Posterior cingulate gyrus (tissue), 11 donors: ENCODE measurements at places on chromosomes 4 and X.
A peak's percentile ranks its signal among the peaks of the same experiment; 100 is the strongest.

DNA sequence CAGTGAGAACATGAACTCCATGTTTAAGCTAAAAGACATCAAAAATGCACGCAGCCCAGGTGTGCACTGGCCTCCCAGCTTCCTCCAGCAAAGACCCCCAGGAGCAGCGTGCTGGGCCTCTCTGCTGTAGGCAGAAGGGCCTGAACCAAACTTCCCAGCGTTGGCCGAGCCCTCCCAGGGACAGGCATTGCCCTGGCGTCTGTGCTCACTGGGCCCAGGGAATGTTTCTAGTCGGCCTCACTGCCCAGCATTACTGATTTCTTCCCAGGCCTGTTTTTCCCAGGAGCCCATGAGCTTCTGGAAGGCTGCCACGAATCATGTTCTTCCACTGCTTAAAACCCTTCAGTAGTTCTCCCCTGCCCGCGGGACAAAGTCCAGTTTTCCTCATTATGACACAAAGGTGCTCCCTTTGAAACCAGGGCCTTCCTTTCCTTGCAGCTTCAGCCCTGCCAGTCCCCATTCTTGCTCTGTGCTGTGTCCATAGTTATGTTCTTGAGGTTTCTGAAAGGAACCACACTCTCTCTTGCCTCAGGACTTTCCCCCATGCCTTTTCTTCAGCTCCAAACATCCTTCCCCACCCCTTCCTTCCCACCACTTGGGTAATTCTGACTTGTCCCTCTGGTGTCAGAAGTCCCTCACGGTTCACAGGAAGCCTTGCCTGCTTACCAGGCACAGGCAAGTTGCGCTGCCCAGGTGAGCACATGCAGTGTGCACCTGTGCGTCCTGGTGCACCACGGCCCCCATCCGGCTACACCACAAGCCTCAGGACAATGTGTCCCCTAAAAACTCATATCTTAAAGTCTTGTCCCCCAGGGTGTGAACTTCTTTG, 93.4 kb upstream of the ENPP6 start:
- DNase-seq, result no peak

DNA sequence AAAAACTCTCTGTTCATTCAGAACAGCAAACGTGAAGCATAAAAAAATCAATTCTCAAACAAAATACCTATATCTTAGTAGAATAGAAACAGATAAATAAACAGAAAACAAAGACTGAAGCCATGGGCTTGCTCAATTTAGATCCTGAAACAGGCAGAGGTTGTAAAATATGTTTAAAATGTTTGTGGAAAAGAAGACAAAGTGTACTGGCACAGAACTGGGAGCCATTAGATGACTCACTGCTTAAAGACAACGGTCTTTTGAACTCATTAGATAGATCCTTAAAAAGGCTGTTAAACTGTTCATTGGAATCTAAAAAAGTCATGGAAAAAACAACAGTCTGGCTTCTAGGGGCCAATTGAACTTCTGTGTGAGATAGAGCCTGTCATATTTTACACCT, 247.0 kb upstream of the NDST4 start:
- no peak for DNase-seq

DNA sequence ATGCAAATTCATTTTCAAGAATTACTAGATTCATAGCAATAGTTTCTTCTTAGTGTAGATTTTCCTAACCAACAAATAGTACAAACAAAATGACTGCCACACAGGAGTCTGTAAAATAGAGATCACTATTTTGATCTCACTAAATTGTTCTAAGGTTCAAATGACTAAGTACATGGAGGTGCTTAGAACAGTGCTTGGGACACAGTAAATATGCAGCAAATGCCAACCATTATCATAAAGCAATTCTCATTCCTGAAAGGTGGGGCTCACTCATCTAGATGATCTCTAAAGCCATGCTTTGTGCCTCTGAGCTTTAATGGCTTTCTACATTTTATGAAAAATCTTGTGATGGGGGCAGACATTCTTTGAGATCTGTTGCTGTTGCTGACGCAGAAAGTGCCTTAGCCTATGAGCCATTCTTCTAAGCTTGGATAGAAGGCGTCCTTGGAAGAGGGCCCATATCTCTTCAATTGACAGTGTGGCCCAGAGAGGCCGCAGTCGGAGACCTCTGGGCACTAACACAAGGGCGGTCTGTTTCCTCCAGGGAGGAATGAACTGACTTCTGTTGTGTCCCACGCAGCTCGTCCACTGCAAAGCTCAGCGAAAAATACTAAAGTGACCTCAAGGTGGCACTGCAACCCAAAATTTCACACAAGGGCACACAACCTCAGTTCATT, 23.5 kb downstream of the TLR10 start:
- DNase-seq, result peak; percentile 97

DNA sequence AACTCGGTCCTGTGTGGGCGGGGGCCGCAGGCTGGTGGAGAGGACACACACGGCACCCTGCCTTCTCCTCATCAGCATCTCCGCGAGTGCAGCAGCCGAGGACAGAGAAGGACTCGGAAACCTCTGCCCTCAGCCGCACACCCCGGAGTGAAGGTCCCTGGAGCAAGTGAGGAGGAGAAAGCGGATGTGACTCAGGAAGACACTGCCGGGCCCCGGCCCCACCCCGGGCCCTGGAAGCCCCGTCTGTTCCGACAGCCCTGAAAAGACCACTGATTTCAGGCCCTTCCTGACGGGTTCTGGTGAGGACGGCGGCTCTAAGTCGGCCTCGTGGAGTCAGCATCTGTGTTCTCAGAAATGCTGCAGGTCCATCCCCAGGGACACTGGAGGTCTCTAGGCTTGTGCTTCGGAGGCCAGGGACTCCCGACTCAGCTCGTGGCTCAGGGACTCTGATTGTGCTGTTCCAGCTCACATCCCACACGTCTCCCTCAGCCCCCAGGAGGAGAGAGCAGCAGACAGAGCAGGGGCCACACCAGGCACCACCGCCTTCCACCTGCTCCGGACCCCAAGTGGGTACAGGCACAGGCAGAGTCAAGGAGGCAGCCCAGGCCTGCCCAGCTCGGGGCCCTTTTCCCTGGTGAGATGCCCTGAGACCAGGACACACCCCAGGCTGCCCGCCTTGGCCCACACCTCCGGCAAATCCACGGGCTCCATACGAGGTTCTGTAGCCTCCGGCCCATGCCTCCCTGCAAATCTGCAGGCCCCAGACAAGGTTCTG, 134.5 kb upstream of the NKX1-1 start:
- DNase-seq, result no peak

- DNase-seq, result no peak
Observed at GRCh38 chr4:98890702-98891455, 38.1 kb downstream of the EIF4E start.

DNA sequence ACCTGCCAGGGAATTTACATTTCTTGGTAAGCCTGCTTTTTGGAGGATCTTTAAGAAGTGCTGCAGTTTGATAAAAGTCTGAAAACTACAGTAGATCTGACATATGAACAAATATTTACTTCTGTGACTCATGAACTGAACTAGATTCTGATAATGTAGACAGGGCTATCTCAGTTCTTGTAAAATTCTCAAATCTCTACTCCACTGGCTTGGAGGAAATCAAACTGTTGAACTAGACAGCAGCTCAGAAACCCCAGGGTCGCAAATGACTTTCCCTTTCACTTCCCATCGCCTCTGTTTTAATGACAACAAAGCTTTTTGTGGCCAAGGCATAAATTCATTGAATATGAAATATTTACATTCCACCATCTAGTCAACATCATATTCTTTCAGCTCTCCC, 15.4 kb upstream of the OCIAD1 start:
- no peak for DNase-seq

- no peak for DNase-seq
Observed at GRCh38 chr4:121688701-121689100, 8.1 kb downstream of the ANXA5 start.

- DNase-seq, result no peak
Observed at GRCh38 chr4:7295911-7296660, 103.7 kb downstream of the SORCS2 start.

- no peak for DNase-seq
Observed at GRCh38 chrX:134171661-134172587, 65.1 kb upstream of the CCDC160 start.

DNA sequence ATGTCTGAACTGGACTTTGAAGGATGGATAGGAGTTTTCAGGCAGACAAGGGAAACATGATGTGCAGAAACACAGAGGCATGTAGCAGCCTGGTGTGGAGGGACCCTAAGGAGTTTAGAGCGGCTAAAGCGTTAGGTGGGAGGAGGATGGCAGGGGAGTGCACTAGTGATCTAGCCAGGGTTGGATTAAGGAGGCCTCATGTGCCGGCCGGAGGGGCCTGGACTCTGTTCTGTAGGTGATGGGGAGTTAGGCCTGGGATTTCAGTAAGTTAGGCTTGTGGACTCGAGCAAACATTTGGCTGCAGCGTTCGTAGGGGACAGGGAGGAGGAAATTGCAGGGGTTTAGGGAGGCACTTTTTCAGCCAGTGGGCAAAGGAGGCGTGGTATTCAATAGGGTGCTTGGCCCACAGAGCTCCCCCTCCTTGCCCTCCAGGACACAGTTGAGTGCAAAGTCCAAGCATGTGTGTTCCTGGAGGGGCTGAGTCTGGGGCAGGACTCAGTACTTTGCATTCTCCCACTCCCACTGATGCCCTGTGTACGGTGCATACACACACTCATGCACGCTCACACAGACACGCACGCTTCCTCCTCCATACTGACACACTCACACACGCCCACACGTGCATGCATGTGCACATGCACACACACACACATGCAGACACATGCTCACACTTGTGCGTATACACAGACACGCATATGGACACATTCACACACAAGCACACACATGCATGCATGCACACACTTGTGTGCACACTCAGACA, 18.6 kb downstream of the PSAPL1 start:
- DNase-seq, result peak; percentile 3

DNA sequence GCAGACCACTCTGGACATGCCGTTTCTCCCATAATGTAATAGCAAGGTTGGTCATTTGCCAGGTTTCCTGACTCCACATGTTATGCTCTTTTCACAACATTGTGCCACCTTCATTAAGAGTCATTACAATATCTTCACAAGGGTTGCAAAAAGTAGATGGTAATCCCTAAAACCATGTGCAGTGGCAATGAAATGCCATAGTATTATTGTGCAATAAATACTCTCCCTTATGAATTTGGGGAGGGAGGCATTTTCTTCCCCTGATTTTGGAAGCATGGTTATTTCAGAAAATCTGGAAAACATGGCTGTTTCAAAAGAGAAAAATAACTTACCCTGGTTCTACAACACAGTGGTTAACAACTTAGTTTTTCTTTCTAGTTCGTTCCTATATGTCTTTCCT, 75.1 kb downstream of the BLTP1 start:
- DNase-seq, result no peak

GRCh38 chr4:56768316-56768715, 53.2 kb downstream of the SPINK2 start:
- no peak for DNase-seq

GRCh38 chr4:72846280-72847111, 223.0 kb downstream of the COX18 start:
- no peak for DNase-seq

- DNase-seq, result no peak
Observed at GRCh38 chr4:58564695-58565475, 1454.7 kb upstream of the IGFBP7 start.

DNA sequence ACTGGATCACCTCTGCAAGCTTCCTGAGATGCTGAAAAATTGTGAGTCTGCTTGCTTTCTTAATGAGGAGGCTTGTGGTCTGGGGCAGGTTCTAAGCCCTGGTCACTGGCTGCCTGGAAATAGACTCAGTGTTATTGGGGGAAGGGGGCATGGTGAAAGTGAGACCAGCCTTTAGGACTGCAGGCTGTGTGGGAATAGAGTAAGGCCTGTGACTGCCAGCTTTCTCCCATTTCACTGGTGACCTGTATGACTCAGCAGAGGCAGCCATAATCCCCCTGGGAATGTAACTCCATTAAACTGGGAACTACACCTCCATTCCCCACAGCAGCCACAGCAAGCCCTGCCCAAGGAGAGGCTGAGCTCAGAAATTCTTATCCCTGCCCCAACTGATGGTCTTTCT, 55.9 kb upstream of the IL15 start:
- no peak for DNase-seq

DNA sequence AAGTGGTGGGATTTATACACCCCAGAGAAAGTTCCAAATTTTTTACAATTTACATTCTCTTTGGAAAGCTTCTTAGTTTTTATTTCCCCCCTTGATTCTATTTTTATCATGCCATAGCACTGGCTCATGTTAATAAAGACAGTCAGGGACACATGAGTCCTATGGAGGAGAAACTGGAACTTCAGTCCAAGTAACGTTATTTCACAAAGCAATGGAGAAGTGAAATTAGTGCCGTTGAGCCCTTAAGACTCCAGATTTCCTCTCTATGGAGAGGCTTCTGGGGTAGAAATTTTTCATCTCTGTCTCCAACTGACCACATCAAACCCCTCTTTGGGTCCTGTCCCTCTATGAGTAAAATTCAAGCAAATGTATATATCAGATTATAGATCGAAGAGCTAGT, 12.8 kb upstream of the TASL start:
- no peak for DNase-seq

- no peak for DNase-seq
Observed at GRCh38 chrX:33416273-33416805, 205.0 kb upstream of the DMD start.

DNA sequence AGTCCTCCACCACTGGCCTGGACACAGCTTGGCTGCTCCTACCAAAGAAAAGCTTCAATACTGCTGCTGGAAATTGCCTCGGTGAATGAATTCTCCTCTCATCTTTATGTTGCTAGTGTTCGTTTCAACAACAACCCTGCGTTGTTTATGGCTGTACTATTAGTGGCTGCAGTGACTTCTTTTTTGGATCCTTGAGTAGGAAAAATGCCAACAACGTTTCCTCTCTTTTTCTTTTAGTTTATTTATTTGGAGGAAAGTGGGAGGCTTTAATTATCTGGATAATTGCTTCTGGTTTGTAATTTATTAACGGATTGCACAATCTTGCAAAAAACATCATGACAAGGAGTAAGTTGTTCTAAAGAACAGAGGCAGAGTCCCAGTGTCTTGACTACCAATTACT, 464.1 kb upstream of the TRAM1L1 start:
- DNase-seq, result no peak

- no peak for DNase-seq
Observed at GRCh38 chrX:48826876-48827653, 752 bp downstream of the ERAS start.

DNA sequence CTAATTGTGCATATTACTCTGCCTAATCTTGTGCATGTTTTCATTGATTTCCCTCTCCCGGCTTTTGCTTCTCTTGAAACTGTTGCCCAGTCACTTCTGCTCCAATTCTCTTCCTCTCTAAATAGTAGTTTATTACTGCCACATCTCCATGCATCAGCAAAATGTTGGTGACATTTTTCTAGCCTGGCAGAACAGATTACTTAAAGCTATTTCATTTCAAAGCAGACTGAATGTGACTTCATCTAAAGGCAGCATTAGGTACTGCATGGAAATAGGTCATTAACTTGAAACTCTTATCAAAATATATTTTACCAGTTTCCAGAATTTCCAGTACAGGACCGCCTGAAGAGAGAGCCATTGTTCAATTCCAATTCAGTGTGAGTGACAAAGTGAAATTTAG, 52.4 kb downstream of the HPGDS start:
- no peak for DNase-seq

GRCh38 chr4:23324021-23324690, 565.7 kb downstream of the PPARGC1A start:
- no peak for DNase-seq
